ENCODE measurements at places on chromosomes 12 and 14.

GRCh38 chr12:126741536-126742240 lies 1525.3 kb upstream of the TMEM132C start:
- no peak for DNase-seq

DNA sequence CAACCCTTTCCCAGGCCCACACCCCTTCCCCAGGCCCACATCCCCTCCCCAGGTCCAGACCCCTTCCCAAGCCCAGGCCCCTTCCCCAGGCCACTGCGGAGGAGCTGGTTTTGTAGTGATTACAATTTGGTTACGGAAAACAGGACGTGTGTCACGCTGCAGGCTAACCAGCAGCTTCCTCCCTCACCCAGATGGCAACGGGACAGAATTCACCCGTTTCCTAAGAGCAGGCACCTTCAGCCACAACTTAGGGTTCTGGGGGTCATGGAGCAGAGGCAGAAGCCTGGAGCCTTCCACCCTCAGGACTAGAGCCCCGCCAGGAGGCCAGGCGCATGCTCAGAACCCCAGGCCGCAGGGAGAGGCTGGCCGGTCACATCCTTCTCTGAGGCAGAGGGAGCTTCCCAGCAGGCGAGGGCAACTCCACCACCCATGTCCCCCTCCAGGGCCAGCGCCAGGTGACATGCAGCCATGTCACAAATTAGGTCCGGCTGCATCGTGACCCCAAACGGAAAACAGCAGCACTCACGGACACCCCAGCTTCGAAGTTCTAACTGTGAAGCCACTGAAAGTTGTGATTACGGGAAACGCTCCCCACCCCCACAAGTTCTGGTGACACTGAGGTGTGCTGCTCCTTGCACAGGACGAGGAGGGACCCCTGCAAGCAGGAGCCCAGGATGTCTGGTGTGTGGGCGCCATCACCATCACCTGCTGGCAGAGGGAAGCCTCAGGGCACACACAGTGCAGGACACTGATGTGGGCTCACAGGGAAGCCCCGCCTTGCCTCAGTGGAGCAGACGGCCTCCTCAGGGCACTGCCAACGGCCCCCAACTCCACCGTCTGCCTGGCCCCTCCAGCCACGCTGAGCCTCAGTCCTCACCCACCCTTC lies 7.7 kb downstream of the BRF1 start:
- no peak for DNase-seq

- DNase-seq, result no peak
Observed at GRCh38 chr12:89073027-89073398, 279.3 kb downstream of the DUSP6 start.

DNA sequence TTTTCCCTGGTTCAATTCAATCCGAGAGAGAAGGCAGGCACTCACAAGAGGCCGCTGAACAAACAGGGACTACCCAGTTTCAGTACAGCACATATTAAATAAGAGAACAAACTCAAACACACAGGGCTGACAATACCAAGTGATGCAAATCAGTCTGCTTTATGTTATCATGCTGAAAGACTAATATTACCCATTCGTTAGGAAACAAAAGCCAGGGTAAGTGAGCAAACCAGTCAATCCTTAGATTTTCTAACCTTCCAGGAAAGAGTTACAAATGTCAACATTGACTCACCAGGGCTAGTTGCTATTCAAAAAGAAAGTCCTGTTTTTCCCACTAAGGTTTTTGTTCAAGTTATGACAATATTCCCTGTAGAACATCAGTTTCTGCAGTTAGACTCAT lies 246.2 kb downstream of the C12orf42 start:
- no peak for DNase-seq

- DNase-seq, result no peak
Observed at GRCh38 chr14:37311252-37311651, 113.5 kb downstream of the MIPOL1 start.

DNA sequence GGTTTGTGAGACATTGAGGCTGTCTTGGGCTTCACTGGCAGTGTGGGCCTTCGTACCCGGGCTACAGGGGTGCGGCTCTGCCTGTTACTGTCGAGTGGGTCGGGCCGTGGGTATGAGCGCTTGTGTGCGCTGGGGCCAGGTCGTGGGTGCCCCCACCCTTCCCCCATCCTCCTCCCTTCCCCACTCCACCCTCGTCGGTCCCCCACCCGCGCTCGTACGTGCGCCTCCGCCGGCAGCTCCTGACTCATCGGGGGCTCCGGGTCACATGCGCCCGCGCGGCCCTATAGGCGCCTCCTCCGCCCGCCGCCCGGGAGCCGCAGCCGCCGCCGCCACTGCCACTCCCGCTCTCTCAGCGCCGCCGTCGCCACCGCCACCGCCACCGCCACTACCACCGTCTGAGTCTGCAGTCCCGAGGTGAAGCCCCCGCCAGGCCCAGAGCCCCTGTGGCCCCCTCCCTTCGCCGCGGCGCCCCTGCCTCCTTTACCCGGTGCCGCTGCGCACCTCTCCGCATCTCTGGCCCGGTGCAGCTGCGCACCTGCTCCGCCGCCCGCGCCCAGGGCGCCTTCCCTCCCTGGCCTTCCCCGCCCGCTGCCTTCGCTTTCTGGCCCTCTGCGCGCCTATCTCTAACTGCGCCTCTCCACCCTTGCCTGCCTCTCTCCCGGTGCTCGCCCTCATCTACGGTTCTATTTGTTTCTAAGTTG lies at the start of gene ENO2:
Gene ENO2, plus strand, starts transcription at position 335 of the 701 bp plus-strand sequence. CDS start 1,253 bp downstream, outside the sequence.
- peak; percentile 88 for DNase-seq

GRCh38 chr14:51428981-51429380 lies 188.9 kb downstream of the TMX1 start:
- no peak for DNase-seq

DNA sequence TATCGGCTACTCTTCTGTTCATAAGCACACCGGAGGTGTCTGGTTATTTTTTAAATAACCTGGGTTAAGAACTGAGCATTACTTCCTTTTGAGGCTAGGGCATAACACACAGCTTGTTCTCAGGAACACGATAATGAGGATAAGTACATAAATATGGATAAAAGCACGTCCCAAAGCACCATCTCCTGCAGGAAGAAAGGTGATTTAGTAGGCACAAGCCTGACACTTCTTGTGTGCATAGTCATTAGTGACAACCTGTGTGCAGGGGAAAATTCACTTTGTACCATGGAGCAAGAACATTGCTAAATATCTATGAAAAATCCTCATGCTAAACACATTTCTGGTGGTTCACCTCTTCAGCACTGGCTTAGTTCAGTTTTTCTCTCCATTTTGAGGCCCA lies 166.5 kb downstream of the SNAPC1 start:
- DNase-seq, result no peak

DNA sequence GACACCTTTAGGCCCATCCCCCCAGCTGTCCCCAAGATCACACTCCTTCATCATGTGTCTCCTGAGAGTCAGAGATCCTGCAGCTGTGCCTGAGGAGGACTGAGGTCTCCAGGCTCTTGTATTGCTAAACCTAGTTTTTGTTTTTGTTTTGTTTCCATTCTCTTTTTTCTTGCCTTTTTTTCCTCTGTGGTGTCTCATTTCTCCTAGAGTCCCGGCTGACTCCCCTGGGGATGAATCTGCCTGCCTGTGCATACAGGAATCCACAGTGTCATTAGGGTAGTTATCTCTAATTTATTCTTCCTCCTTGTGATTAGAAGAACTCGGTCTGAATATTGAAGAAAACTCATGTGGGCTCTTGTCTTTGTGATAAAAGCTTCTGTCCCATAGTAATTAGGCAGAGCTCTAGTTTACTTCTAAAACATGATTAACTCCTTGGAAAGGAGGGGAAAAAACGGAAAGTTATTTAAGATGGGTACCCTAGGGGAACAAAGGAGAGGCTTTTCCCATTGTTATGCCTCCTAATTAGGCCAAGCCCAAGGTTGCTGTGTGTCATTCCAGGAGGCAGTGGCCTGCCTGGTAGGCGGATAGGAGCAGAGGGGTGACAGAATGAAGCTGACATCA lies 343.2 kb downstream of the ZFP36L1 start:
- no peak for DNase-seq
